ENCODE measurements at places on chromosomes 5 and 9.

DNA sequence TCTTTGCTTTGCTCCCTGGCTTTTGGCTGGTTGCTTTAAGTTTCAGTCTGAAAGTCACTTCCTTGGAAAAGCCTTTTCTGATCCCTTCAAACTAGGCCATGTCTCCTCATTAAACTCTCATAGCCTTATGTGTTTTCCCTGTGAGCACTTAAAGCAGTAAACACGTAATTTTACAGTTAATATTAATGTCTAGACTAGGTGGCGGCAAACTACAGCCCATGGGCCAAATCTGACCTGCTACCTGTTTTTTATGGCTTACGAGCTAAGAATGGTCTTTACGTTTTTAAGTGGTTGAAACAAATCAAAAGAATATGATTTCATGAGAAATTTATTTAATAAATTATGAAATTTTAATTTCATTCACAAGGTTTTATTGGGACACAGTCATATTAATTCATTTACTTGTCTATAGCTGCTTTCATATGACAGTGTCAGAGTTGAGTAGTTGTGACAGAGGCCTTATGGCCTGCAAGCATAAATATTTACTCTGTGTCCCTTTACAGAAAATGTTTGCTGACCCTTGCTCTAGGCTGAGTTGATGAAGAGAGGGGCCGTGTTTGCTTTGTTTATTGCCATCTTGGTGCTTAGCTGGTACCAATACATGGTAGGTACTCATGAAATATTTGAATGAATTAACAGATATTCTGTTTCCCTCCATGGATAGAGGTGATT, 7.4 kb downstream of the SLC44A1 start:
- DNase-seq: no peak

DNA sequence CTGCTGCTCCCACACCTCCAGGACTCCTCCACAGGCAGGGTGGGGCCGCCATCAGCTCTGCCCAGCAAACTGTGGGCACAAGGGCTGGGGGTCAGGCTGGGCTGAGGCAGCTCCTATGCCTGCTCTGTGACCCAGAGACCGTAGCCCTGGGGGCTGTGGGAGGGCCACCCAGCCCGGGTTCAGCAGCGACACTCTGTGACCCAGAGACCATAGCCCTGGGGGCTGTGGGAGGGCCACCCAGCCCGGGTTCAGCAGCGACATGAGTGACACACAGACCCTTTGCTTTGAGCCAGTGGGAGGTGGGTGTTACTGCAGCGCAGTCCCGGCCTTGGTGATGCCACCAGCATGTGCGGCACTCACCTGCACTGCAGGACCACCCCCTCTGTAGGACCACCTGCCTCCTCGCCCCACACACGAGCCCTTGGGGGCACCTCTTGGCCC, 118.9 kb upstream of the LPCAT1 start:
- no peak for DNase-seq

DNA sequence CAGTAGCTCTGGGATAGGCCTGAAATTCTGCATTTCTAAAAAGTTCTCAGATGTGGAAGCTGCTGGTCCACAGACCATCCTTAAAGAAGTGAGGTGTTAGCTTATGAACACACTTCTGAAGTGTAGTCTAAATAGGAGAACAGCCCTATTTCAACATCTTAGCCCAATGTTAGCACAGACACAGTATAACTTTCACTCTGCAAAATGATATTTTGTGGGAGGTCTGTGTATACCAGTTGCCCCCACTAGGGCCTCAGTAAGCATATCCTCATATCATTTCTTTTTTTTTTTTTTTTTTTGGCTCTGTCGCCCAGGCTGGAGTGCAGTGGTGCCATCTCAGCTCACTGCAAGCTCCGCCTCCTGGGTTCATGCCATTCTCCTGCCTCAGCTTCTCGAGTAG, 7.5 kb upstream of the HABP4 start:
- no peak for DNase-seq

- DNase-seq: no peak
Observed at GRCh38 chr9:36078051-36078450, 41.3 kb downstream of the RECK start.

- no peak for DNase-seq
Observed at GRCh38 chr5:66829358-66829674, 233.1 kb downstream of the MAST4 start.

DNA sequence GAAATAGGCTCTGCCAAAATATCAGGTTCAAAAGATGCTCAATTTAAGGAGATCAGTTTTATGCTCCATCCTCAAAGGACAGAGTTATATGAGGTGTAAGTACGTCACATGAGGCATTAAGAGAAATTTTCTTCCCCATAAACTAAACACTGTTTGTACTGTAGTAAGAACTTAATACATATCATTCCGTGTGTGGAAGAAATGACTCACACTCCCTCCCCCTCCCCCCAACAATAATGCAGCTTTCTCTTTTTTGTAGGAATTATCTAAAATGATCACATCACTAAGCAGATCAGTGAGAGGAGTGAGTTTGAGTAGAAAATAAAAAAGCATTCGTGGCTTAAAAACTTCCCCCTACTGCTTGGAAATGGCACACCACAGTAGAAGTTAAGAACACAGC, 2.2 kb downstream of the CDH12 start:
- no peak for DNase-seq
